Activated CD4-positive, alpha-beta memory T cell treated with anti-CD3 and anti-CD28 coated beads, Interleukin-2, amount 10 ng/mL, durations not matched to agents 7 days and 5 days (primary cell): ENCODE measurements at places on chromosomes 6 and 20. TPM values are rescaled to one million over a fixed set of nuclear protein-coding genes. Genes with fewer than 3 reads are reported as not detected.

The FOXF2 gene
- not detected for total RNA-seq

The BTNL2 gene
- not detected for total RNA-seq

GRCh38 chr6:163730246-163731210, 316.0 kb downstream of the QKI start:
- peaks cover 2% of the 10 kb centered on the region for H3K27me3 ChIP-seq
- DNase-seq = no peak
- H3K36me3 ChIP-seq = no peaks in the 10 kb centered on the region
- H3K4me3 ChIP-seq = no peak overlapping the region
- no peaks in the 10 kb centered on the region for H3K4me1 ChIP-seq
- H3K27ac ChIP-seq = no peak overlapping the region

DNA sequence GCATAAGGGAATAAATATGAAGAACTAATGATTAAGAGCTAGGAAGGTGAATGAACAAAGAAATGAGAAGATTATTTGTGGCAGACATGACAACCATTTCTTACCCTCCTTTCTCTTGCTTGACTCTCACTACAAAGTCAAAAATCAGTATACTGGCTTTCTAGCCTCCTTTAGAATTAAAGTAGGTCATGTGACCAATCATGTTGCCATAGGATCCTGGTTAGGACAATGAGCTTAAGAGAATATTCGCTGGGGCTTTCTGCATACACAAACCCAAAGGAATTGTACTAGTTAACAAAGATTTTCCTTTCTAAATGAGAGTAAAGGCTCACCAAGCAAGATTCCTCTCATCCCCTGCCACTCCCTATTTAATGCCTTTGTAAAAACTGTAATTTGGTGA, 76.0 kb upstream of the ID4 start:
- no peak for DNase-seq
- H3K27ac ChIP-seq = no peak overlapping the region
- H3K4me1 ChIP-seq = no peaks in the 10 kb centered on the region

DNA sequence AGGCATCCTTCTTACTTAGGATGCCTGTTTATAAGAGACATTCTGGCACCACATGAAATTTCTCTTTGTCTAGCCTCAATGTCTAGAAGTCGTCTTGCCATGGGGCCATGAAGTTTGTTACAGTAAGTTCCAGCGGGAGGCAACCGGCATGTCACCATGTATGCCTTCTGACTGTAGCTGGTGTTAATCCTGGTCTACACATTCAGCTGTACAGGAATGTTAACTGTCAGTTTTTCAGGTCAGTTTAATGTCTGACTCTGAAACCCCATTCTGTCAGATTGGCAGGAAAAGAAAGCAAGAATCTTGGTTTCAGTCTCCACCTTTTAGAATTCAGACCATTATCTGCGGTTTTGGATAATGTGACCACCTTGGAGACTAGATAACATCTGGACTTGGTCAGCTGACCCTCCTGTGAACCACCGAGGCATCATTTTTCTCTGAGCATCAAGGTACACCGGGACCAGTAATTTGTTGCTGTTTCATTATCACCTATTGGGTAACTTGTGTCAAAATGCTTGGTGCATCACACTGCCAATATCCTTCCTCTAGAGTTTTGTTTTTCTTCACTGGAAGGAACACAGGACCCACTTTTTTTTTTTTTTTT, 228.7 kb downstream of the DOK5 start:
- H3K4me1 ChIP-seq = no peaks in the 10 kb centered on the region
- no peak overlapping the region for H3K4me3 ChIP-seq
- no peak for DNase-seq
- H3K27me3 ChIP-seq = no peaks in the 10 kb centered on the region
